ENCODE measurements at places on chromosomes 6 and 20.

- peak; percentile 1 for DNase-seq
Observed at GRCh38 chr6:39791850-39792539, at the start of gene DAAM2. Gene DAAM2 (plus strand): TSS chr6:39792376. CDS start chr6:39856303, 63,927 bp downstream.

DNA sequence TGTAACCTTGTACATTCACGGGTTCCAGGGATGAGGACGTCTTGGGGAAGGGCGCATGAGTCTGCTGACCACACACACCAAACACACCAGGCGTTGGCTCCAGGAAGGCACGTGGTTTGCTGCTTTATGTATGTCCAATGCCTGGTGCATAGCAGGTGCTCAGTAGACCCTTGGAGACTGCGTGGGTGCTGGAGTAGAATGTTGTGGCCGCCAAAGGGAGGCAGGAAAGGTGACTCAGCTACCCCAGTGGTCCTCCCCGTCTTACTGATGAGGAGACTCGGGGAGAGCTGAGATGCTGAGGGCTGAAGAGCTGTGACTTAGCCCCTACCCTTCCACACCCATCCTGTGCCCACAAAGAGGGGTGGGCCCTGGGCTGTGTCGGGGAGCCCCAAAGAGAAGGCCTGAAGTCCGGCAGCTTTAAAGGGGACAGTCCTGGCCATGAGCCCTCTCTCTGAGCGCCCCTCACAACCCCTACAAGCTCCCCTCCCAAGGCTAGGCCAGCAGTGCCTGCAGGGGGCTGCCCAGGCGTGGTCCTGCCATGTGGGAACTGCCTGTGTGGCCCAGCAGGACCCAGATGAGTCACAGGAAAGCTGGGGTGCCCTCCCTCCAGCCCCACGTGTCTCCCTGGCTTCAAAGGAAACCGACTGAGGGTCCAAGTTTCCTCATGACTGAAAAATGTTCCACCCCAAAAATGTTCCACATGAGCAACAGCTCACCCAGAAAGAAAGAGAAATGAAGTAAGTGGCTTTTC lies 28.0 kb upstream of the PTGIS start:
- peak; percentile 79 for DNase-seq

- no peak for DNase-seq
Observed at GRCh38 chr6:55449225-55449624, 122.0 kb downstream of the GFRAL start.

- no peak for DNase-seq
Observed at GRCh38 chr6:167422934-167423333, 98.0 kb downstream of the TTLL2 start.

- DNase-seq, result no peak
Observed at GRCh38 chr6:119658917-119659316, 309.4 kb upstream of the MAN1A1 start.

DNA sequence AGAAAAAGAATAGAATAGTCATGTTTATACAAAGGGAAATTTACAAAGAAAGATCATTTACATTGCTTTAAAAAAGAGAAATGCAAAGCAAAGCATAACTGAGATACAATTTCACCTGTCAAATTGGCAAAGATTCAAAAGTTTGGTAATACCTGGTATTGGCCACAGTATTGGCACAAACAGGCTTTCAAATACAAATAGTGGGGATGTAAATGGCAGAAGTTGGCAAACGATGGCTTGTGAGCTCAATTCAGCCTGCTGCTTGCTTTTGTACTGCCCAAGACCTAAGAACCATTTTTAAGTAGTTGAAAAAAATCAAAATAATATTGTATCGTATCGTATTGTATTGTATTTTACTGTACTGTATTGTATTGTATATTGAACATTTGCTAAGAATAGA lies 194.5 kb upstream of the JAG1 start:
- DNase-seq, result no peak

GRCh38 chr6:86357877-86358276 lies 579.5 kb upstream of the HTR1E start:
- no peak for DNase-seq

GRCh38 chr6:162056745-162057144 lies 670.8 kb downstream of the PRKN start:
- DNase-seq, result no peak

- DNase-seq, result no peak
Observed at GRCh38 chr6:31681135-31681671, 336 bp upstream of the LY6G5C start.

DNA sequence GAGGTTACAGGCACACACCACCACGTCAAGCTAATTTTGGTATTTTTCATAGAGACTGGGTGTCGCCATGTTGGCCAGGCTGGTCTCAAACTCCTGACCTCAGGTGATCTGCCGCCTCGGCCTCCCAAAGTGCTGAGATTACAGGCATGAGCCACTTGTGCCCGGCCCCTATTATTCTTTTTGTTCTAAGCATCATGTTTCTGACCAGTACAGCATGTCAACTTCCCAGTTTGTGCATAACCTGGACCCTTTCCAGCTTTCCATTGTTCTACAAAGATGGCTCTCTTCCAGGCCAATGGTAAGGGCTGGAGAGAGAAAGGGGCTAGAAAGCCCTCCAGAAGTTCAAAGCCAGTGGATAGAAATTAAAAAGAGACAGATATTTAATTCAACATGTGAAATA lies 91.3 kb upstream of the TNFAIP3 start:
- DNase-seq, result no peak

DNA sequence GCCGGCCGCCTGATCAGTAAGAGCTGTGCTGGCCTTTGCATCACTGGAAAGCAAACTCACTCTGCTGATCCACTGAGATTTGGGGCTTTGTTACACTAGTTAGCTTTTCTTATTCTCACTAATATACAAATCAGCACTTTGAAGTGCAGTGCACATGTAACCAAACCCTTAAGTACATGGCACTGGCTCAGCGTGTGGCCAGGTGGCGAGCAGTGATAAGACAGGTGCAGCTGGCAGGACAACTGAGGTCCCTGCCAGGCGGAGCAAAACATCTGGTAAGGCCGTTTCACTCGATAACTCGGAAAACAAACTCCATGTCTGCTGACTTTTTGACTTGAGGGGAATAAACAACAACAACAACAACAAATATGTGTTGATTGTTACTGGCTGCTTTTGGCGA lies 11.0 kb downstream of the GFRA4 start:
- no peak for DNase-seq

- no peak for DNase-seq
Observed at GRCh38 chr6:44284121-44284520, 13.9 kb downstream of the TMEM151B start.

- DNase-seq, result no peak
Observed at GRCh38 chr20:10568032-10568431, 105.8 kb downstream of the JAG1 start.

DNA sequence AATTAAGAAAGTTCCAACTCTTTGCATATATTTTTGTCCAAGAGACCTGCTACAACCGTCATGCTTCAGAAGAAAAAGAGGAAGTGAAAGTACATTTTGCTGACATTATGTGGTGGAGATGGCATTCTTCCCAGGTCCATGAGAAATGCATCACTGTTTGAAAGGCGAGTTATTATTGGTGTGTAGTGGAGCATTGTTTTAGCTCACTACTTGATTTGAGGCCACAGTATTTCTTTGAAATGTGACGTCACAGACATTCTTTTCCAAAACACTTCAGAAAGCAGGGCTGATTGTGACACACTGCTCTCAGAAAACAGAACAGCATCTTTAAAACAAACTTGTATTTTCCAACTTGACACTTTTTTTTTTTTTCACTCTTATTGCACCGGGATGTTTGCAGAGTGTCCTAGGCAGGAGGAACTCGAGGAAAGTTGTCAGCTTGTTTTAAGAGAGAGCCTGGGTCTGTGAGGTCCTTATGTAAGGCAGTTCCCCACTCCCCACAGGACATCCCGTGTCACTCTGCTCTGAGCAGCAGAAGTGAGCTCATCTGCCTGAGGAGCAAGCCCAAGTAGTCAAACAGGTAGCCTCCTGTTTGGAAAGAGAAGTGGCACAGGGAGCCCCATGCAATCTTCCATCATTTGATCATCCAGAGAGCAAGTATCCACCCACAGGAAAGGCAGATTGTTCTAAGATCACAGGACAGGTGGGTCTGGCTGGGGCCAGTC lies 1.1 kb downstream of the SPTLC3 start:
- peak; percentile 95 for DNase-seq

GRCh38 chr6:147624946-147625515 lies 116.5 kb downstream of the SAMD5 start:
- DNase-seq, result no peak

DNA sequence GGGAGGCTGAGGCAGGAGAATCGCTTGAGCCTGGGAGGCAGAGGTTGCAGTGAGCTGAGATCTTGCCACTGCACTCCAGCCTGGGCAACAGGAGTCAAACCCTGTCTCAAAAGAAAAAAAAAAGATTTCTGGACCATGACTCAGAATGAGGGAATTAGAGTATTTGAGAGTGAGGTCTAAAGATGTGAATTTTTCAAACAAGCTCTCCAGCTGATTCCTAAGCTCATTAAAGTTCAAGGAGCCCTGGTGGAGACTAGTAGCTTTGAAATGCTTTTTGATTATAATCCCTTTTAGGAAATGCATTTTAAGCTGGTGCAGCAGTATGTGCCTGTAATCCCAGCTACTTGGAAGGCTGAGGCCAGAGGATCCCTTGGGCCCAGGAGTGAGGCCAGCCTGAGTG lies 21.8 kb upstream of the SRF start:
- DNase-seq, result no peak

- DNase-seq, result no peak
Observed at GRCh38 chr6:156674197-156674596, 103.0 kb upstream of the ARID1B start.

GRCh38 chr6:44294832-44295791 lies 18.0 kb downstream of the AARS2 start:
- no peak for DNase-seq

GRCh38 chr20:41631826-41632225 lies 13.6 kb upstream of the CHD6 start:
- DNase-seq, result no peak

DNA sequence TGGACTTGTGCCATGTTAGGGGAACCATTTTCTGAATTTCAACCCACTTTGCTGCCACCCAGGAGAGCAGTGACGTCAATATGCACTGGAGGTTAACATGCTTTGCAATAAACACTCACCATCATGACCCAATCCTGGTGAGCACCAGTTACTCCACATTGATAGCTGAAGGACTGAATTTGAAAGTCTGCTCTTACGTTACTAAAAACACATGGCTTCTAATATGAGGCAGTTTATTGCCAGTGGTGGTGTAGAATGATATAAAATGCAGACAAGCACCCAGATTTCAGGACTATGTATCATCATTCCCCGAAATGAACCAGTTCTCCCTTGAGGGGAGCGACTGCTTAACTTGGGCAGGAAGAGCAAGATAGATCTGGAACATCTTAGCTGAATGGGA lies 23.8 kb downstream of the RFPL4B start:
- no peak for DNase-seq

- DNase-seq, result peak; percentile 24
Observed at GRCh38 chr6:136646377-136646776, 96.2 kb upstream of the MAP7 start.

DNA sequence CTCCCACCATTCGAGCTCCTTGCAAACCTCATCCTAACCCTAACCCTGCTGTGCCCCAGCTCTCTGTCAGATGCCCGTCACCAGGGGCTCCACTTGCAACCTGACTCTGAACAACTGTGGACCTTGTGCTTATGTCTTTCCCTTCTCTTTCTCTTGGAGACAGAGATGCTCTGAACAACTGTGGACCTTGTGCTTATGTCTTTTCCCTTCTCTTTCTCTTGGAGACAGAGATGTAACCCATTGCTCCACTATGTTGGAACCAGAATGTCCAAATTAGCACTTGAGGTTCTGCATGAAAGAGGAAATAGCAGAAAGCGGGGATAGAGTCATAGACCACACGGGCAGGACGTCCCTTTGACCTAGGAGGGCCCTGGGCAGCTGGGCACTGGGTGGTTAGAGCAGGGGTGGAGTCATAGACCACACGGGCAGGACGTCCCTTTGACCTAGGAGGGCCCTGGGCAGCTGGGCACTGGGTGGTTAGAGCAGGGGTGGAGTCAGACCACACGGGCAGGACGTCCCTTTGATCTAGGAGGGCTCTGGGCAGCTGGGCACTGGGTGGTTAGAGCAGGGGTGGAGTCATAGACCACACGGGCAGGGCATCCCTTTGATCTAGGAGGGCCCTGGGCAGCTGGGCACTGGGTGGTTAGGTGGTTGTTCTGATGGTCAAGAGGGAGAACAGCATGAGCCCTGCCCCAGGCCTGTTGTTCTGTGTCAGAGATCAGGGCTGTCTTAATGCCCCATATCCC lies 22.2 kb downstream of the PCMTD2 start:
- no peak for DNase-seq

GRCh38 chr20:701401-702129 lies 26.0 kb upstream of the SCRT2 start:
- DNase-seq, result no peak

DNA sequence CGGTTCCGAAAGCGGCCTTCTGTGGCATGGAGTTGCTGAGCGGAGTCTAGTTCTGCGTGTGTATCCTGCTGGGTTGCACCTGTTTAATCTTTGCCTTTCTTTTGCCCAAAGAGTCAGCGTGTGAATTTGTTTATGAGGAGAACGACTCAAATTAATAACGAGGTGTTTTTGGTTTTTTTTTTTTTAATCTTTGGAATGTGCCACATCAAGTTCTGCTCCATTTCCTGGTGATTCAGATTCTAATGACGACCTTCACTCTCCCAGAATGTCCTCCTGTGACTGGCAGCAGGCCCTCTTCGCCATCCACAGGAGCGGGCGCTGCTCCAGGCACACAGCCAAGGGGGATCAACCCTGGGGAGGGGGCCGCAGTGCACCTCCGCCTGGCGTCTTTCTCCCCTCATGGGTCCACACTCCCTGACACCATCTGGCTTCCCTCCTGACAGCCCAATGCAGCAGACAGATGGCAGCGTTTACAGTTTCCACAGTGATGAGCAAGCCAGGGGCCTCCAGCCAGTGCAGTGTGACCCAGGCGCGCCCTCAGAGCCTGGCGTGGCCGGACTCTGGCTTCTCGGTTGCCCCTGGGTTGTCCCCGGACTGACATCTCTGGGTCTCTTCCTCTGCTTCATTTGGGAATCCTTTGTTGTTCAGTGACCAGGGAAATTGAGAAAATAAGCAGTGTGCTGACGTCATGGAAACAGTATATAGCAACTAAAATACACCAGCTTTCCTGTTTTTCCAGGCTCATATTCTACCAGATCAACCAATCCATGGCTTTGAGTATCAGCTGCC lies 27.5 kb upstream of the AFDN start:
- DNase-seq, result no peak

DNA sequence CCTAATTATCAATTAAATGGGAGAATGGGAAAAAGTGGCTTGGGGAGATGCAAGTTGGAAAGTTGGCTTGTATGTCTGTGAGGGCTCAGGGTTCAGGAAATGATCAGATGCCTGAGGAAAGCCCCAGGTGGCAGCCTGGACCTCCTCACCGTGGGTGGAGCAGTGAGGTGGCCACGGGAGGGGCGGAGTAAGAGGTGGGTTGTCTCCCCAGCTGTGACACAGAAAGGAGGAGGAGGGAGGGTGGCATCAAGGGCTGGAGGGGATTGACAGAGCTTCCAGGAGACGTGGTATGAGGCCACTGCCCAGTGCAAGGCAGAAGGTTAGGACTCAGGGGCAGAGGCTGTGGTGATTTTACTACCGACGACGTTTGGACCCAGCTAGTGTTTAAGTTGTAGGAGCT lies 672.2 kb downstream of the PRKN start:
- DNase-seq, result no peak

DNA sequence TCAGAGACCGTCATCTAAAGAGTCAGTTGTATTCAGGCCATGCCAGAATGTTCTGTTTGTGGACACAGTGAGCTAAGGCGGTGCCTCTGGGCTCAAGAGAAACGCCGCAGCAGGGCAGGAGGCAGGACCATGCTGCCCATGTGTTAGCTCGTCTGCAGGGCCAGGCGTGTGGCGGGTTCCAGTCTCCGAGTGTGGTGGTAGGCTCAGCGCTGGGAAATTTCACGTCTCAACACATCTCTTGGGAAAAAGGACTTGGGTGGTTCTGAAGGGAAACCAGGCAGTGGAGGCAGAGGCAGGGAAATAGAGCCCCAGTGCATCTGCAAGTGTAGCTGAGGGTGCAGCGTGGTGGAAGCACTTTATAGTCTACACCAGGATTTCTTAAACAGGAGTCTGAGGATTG lies 56.9 kb upstream of the TAGAP start:
- DNase-seq, result no peak

Data from amniotic epithelial cell (primary cell).